Hippocampal formation (tissue), 2 donors: ENCODE measurements at places on chromosomes 11 and 22.

DNA sequence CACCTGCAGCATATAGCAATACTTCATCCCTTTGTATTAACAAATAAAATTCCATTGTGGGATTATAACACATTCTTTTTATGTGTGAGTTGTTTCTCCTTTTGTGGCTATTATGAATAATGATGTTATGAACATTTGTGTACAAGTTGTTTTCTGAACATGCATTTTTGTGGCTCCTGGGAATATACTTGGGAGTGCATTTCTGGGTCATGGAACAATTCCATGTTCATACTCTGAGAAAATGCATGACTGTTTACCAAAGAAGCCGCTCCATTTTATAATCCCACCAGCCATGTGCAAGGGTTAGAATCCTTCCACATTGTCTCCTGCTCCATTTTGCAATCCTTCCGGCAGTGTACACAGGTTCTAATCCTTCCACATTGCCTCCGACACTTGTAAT lies 713.8 kb downstream of the TBC1D22A start:
- no peak for DNase-seq

GRCh38 chr11:16795146-16795545 lies 56.7 kb downstream of the C11orf58 start:
- no peak for DNase-seq

GRCh38 chr22:19836512-19836911 lies 18.2 kb downstream of the GNB1L start:
- DNase-seq: no peak

DNA sequence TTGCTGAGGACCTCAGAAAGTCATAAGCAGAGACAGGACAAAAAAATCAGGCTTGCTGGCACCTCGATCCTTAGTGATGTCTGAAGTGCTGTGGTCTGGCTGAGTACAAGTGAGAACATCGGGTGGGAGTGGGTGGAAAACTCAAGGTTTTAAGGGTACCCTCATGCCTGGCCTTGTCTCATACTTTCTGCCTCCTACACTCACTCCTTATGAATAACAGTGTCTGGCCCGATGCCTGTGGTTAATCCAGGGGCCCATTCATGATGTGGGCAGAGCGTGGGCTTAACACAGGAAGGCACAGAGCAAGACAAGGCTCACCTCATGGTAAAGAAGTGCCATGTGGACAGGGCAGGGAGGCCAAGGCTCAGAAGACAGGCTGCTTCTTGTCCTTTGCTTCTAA lies 11.0 kb upstream of the UCP3 start:
- no peak for DNase-seq

- peak; percentile 43 for DNase-seq
These were observed at the start of gene NOX4 for GRCh38 chr11:89490981-89491690. Gene NOX4 (minus strand): TSS chr11:89491375. CDS start chr11:89491246, 129 bp downstream.

DNA sequence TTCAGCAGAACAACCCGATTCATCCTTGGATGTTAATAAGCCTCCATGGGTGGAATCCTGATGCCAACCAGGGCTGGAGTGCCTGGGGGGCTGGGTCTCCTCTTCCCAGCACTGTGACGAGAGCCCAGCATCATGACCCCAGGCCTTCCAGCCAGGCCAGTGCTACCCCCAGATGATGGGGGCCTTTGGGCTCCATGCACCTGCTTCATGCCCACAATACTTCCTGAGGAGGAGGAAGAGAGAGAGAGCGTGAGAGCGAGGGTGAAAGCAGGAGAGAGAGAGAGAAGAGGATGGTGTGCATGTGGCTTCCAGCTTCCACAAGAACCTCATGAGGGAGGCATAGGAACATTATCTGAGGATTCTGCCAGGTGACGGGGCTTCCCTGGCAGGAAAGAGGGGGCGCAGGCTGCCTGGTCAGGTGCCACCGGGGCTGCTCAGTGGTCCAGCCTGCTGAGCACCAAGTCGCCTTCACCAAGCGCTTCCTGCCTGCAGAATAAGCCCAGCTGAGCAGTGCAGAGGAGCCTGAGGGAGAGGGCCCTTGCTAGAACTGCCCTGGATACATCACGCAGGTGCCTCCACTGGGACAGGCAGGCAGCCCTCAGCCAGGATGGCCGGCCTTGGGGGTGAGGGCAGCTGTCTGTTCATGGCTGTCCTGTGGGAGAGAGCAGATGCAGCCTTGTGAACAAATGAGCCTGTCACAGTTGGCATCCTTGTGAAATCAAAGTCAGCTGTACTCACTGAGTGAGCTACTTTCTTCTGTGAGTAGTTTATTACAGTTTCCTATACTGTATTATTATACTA lies 243.3 kb upstream of the B3GAT1 start:
- DNase-seq: no peak

DNA sequence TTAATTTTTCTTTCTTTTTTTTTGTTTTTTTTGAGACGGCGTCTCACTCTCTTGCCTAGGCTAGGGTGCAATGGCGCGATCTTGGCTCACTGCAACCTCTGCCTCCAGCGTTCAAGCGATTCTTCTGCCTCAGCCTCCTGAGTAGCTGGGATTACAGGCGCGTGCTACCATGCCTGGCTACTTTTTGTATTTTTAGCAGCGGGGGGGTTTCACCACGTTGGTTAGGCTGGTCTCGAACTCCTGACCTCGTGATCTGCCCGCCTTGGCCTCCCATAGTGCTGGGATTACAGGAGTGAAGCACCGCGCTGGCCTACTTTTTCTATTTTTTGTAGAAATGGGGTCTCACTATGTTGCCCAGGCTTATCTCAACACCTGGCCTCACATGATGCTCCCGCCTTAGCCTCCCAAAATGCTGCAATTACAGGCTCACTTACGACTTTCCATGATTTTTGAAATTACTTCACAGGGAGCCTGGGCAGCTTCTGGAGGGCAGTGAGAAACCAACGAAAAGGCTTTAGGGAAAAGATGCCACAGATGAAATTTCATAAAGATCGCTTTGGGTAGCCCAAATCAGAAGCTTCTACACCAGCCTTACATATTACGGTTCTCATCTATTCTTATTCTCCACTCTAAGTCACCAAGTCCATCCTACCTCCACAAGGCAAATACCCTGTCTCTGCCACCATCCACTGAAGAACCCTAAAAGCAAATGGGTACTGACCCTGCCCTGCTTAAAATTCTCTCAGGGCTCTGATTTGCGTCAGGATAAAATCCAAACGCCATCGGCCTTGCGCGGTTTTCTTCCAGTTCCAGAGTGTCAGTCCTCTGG lies 866 bp upstream of the RRM1 start:
- no peak for DNase-seq
